ENCODE measurements at places on chromosomes 5 and 9. TPM values are rescaled to one million over a fixed set of nuclear protein-coding genes. Genes with fewer than 3 reads are reported as not detected.

Gene FOXD4L4
- total RNA-seq, result not detected

Gene GADD45G
- total RNA-seq, result 116 TPM

Gene UBE2QL1
- 1.6 TPM for total RNA-seq

Gene MEIKIN
- not detected for total RNA-seq

Gene MARCHF11
- not detected for total RNA-seq

Gene SGCD
- 16.7 TPM for total RNA-seq

Gene INSL4
- total RNA-seq, result not detected

Gene LHX2
- not detected for total RNA-seq
